ENCODE measurements at places on chromosomes 13 and 19. TPM values are rescaled to one million over a fixed set of nuclear protein-coding genes. Genes with fewer than 3 reads are reported as not detected.

Gene CASP14
- not detected for total RNA-seq

Gene SH3GL1
- 41.5 TPM for total RNA-seq

Gene CEACAM4
- total RNA-seq = not detected

Gene FGF22
- total RNA-seq = not detected
